Spinal cord (tissue), 10 donors: ENCODE measurements at places on chromosomes 1 and 21. TPM values are rescaled to one million over a fixed set of nuclear protein-coding genes. Genes with fewer than 3 reads are reported as not detected.
A peak's percentile ranks its signal among the peaks of the same experiment; 100 is the strongest.

DNA sequence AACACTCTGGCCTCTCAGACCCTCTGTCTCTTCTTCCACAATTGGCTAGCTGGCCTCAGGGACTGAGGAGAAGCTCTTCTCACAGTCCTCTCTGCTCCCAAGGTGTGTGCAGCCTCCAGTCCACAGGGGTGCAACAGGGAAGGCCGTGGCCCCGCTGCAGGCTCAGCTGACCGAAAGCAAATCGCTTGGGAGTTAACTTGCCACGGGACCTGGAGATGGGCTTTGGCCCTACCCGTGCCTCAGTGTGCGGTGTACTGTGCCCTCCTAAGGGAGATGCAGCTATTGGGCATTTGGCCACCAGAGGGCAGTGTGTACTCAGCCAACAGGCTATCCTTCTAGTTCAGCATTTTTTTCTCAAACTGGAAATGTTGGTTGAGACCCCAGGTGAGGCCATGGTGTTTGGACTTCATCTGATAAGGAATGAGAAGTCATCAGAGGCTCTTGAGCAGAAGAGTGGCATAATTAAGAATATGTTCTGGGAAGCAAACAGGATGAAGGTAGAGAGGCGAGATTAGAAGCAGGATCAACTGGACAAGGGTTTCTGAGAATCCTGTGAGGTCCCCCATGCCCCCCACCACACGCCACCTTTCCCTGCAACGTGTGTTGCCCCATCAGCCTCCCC, 42.5 kb upstream of the TMEM125 start:
- DNase-seq: peak; percentile 49
- no peak overlapping the region for H3K4me3 ChIP-seq
- H3K27me3 ChIP-seq: no peaks in the 10 kb centered on the region
- peaks cover 3% of the 10 kb centered on the region for H3K36me3 ChIP-seq

DNA sequence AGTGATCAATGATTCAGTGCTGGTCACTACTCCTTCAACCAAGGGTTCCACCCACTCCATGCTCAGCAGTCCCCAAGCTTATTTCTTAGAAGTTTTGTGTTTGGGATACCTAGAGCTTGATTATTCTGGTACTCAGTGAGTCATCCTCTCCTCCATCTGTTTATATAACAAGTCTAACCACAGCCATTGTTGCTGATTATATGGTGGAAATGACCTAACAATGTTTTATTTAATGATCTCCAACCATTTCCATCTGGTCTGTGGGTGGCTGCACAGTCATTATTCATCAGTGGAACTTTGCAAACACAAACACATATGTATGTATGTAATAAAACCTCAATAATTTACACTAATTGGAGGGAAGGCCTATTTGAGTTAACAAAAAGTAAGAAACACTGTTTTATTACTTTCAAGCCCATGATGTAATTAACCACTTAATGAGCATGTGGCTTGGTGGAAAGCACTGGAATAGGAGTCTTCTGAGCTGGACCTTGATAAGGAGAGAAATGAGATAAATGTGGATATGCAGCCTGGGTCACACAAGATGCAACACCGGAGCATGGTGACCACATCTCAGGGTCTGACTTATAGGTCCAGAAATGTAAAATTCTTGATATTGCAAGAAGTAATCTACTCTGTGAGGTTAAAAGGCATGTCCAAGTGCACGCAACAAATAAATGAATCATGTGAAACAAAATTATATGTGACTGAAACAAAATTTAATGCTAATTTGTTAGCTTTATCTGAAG, 99.0 kb upstream of the WLS start:
- H3K4me3 ChIP-seq: no peak overlapping the region
- H3K36me3 ChIP-seq: no peaks in the 10 kb centered on the region
- no peaks in the 10 kb centered on the region for H3K27me3 ChIP-seq
- DNase-seq: no peak

GRCh38 chr1:116671072-116671760, 3.7 kb upstream of the IGSF3 start:
- H3K36me3 ChIP-seq: no peaks in the 10 kb centered on the region
- DNase-seq: no peak
- H3K4me3 ChIP-seq: no peak overlapping the region
- no peak overlapping the region for H3K27ac ChIP-seq
- H3K27me3 ChIP-seq: peaks cover 8% of the 10 kb centered on the region

GRCh38 chr1:55188909-55189308, 26.3 kb downstream of the USP24 start:
- H3K27ac ChIP-seq: no peak overlapping the region
- H3K4me3 ChIP-seq: no peak overlapping the region
- H3K36me3 ChIP-seq: no peaks in the 10 kb centered on the region
- no peak for DNase-seq
- H3K27me3 ChIP-seq: no peaks in the 10 kb centered on the region

- no peaks in the 10 kb centered on the region for H3K4me1 ChIP-seq
- no peak for DNase-seq
- no peak overlapping the region for H3K4me3 ChIP-seq
Measured at GRCh38 chr1:143727263-143727662, 244.5 kb downstream of the FAM72C start.

GRCh38 chr1:61956784-61957183, 214.5 kb downstream of the PATJ start:
- H3K4me3 ChIP-seq: no peak overlapping the region
- H3K36me3 ChIP-seq: no peaks in the 10 kb centered on the region
- no peaks in the 10 kb centered on the region for H3K27me3 ChIP-seq
- H3K4me1 ChIP-seq: peaks cover 4% of the 10 kb centered on the region

- no peaks in the 10 kb centered on the region for H3K27me3 ChIP-seq
- no peak overlapping the region for H3K4me3 ChIP-seq
- no peak overlapping the region for H3K27ac ChIP-seq
- no peaks in the 10 kb centered on the region for H3K36me3 ChIP-seq
- DNase-seq: no peak
- no peaks in the 10 kb centered on the region for H3K4me1 ChIP-seq
Measured at GRCh38 chr1:117559985-117560384, 45.9 kb upstream of the TENT5C start.

GRCh38 chr1:112761714-112762480, 46.8 kb upstream of the PPM1J start:
- DNase-seq: peak; percentile 46
- H3K27me3 ChIP-seq: no peaks in the 10 kb centered on the region

- DNase-seq: no peak
- peaks cover 86% of the 10 kb centered on the region for H3K4me1 ChIP-seq
- peaks cover 47% of the 10 kb centered on the region for H3K36me3 ChIP-seq
- H3K4me3 ChIP-seq: no peak overlapping the region
- H3K27me3 ChIP-seq: no peaks in the 10 kb centered on the region
- peak overlapping the region; percentile 68 for H3K27ac ChIP-seq
Measured at GRCh38 chr21:42668298-42668992, 15.0 kb downstream of the PDE9A start.

DNA sequence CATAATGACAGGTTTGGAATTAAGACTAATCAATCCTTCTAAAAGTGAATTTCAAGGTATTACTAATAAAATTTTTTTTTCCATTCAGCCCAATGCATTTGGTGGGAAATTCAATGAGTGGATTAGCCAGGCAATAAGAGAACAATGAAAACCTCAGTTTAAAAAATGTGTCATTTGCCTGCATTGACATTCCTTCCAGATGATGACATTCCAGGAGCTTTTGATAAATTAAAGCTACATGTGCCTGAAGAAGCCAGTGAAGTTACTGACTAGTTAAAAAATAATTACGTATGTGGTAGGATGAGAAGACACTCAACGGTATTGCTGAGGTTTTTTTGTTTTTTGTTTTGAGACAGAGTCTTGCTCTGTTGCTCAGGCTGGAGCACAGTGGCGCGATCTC, 37.9 kb upstream of the RC3H1 start:
- H3K4me1 ChIP-seq: no peaks in the 10 kb centered on the region
- no peak for DNase-seq
- no peaks in the 10 kb centered on the region for H3K36me3 ChIP-seq
- no peaks in the 10 kb centered on the region for H3K27me3 ChIP-seq

DNA sequence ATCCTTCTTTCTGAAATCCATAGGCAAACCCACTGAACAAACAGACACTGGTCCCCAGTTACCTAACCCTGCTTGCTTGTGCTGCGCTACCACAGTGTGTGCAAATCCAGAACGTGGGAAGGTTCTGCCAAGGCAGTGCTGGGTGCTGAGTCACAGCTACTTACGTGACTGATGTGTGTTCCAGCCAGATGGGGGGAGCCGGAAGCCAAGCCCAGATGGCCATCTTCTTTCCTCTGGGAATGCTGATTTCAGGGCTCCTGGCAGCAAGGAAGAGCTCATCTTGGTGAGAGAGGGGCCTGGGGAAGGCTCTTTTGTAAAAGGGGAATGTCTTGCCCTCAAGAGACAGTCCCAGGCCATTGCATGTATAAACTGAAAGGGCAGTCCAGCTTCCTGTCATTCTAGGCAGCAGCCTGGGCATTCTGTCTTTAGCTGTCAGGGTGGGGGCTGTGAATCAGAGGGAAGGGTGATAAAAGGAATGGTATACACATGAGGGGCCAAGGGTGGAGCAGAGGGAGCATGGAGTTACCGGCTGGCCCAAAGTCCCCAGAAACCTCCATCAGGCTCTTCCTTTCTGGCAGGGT, 54.1 kb downstream of the CD46 start:
- H3K4me3 ChIP-seq: no peak overlapping the region
- H3K4me1 ChIP-seq: peaks cover 16% of the 10 kb centered on the region
- peaks cover 48% of the 10 kb centered on the region for H3K36me3 ChIP-seq
- DNase-seq: no peak
- H3K27me3 ChIP-seq: no peaks in the 10 kb centered on the region

DNA sequence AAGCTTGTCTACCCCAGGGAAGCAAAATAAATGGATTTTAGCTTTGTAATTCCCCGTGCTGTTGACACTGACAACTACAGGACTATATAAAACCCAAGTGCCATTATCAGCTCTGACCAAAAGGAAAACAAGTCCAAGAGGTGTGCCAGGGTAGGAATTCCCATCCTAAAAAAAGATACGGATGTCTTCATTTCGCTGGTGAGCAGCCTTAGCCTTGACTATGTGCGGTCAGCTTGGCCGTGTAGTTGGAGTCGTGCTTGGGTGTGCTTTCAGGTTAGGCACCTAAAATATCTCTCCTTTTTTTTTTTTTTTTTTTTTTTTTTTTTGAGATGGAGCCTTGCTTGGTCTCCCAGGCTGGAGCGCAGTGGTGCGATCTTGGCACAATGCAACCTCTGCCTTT, 28.9 kb upstream of the ACTN2 start:
- H3K4me3 ChIP-seq: no peak overlapping the region
- H3K36me3 ChIP-seq: no peaks in the 10 kb centered on the region
- DNase-seq: no peak
- H3K27me3 ChIP-seq: no peaks in the 10 kb centered on the region
- no peak overlapping the region for H3K27ac ChIP-seq

GRCh38 chr1:200862713-200863415, 9.9 kb upstream of the GPR25 start:
- DNase-seq: no peak
- H3K36me3 ChIP-seq: peaks cover 10% of the 10 kb centered on the region
- H3K4me1 ChIP-seq: peaks cover 7% of the 10 kb centered on the region
- no peaks in the 10 kb centered on the region for H3K27me3 ChIP-seq

DNA sequence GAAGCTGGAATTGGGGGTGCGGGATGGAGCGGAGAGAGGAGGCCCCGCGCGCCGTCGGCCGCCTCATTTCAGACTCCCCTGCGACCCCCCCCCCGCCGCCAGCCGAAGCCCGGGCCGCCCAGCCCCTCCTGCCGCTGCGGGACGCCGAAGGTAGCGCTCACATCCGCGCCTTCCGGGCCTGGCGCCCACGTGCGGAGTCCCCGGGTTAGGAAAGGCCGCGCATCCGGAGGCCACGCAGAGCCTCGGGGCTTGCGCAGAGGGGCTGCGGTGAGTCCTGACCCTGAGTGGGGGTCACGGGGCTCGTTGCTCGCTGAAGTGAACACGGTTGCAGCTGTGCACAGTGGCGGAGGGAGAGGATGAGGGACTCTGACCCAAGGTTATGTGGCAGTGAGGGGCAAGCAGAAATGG, 552 bp upstream of the ZNF496 start:
- peaks cover 24% of the 10 kb centered on the region for H3K36me3 ChIP-seq
- H3K27ac ChIP-seq: peak overlapping the region; percentile 67
- no peaks in the 10 kb centered on the region for H3K27me3 ChIP-seq
- H3K4me1 ChIP-seq: peaks cover 41% of the 10 kb centered on the region
- peak overlapping the region; percentile 80 for H3K4me3 ChIP-seq

DNA sequence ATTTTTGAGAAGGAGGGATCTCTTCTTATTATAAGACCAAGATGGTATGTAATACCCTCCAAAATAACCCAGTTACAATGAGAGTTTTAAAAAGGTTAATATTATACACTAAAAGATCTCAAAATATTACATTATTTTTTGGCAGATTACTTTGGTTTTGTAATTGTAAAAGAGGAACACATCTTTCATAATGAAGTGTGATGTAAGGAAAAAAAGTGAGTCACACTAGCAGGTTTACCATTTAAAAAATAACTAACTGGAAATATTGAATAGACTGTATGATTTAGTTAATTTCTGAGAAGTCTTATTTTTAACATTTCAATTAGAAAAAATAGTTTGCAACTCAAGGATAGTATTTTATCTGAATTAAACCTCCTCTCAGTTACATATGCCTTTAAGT, 1.1 kb downstream of the F5 start:
- no peak overlapping the region for H3K27ac ChIP-seq
- no peak for DNase-seq

- H3K27me3 ChIP-seq: no peaks in the 10 kb centered on the region
- no peak overlapping the region for H3K4me3 ChIP-seq
- no peak overlapping the region for H3K27ac ChIP-seq
Measured at GRCh38 chr1:205961405-205961804, 18.1 kb upstream of the SLC26A9 start.

GRCh38 chr1:19507516-19507915, 22.2 kb upstream of the CAPZB start:
- peak overlapping the region; percentile 2 for H3K27ac ChIP-seq
- H3K4me3 ChIP-seq: no peak overlapping the region
- H3K36me3 ChIP-seq: no peaks in the 10 kb centered on the region
- H3K27me3 ChIP-seq: no peaks in the 10 kb centered on the region
- no peak for DNase-seq

- no peaks in the 10 kb centered on the region for H3K27me3 ChIP-seq
- DNase-seq: no peak
- no peak overlapping the region for H3K4me3 ChIP-seq
Measured at GRCh38 chr1:159428536-159428935, 3.5 kb upstream of the OR10J4 start.

DNA sequence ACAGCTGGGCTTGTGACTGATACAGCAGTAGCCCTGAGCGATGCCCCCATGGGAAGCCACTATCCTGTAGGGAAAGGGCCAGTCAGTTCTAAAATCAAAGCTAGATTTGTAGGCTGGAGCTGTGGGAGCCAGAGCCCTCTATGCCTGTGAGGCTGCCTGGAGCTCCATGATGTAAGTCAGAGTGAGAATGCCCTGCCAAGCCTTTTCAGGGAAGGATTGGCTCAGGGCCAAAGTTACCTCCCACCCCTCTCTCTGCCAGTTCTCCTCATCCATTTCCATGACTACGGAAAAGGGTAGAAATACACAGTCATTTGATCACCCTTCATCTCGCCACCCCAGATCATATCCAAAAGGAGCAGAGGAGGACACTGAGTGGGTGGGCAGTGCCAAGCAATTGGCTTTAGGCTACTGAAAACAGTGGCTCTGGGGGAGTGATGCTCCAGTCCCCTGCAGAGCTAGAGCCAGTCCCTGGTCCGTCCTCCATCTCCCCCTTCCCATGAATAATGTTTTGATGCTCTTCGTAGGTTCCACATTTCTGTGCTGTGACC, 59.5 kb upstream of the KCNA3 start:
- H3K27me3 ChIP-seq: no peaks in the 10 kb centered on the region
- peak; percentile 26 for DNase-seq

TDRD5 gene
- total RNA-seq: 0.88 TPM

SLC6A17 gene
- total RNA-seq: 2.6 TPM

KCNQ4 gene
- total RNA-seq: 1.3 TPM

PTPN22 gene
- 0.33 TPM for total RNA-seq

VANGL2 gene
- total RNA-seq: 8.7 TPM

MANEAL gene
- total RNA-seq: 30.8 TPM

ILDR2 gene
- 27.6 TPM for total RNA-seq

ADAMTS5 gene
- total RNA-seq: 9.8 TPM

CHIT1 gene
- 0.55 TPM for total RNA-seq

LMX1A gene
- 4.4 TPM for total RNA-seq

CLK2 gene
- 25.2 TPM for total RNA-seq
